ENCODE measurements at places on chromosomes 4 and X.

- DNase-seq: no peak
Measured at GRCh38 chrX:48908600-48908999, 2.8 kb downstream of the SLC35A2 start.

GRCh38 chr4:163380703-163381102 lies 37.0 kb downstream of the NPY5R start:
- DNase-seq: no peak

DNA sequence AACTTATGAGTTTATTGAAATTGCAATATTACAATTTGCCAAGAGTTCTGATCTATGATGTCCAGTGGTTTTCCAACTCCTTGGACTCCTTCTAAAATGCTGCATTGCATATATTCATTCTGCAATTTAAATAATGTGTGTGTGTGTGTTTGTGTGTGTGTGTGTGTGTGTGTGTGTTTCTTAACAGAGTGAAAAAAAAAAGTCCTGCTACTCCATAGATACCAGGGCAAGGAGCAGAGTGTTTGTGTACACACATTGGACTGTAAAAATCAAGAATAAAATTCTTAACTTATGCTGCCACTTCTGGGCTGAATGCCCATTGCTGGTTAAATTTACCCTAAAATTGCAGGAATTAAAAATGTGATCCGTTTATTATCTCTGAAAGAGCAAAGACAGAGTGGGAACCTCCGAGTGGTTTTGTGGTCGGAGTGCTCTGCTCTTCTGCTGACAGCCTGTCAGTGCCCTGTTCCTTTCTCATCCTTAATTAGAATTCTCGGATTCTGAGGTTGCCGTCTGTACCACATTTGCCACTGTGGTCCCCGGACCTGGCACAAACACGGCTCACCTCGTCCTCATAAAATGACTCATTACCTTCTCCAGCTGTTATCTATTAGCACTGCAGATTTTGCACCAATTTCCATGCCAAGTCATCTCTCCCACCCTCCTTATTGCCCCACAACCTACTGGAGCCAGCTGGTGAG lies 355.5 kb downstream of the KCNIP4 start:
- no peak for DNase-seq

DNA sequence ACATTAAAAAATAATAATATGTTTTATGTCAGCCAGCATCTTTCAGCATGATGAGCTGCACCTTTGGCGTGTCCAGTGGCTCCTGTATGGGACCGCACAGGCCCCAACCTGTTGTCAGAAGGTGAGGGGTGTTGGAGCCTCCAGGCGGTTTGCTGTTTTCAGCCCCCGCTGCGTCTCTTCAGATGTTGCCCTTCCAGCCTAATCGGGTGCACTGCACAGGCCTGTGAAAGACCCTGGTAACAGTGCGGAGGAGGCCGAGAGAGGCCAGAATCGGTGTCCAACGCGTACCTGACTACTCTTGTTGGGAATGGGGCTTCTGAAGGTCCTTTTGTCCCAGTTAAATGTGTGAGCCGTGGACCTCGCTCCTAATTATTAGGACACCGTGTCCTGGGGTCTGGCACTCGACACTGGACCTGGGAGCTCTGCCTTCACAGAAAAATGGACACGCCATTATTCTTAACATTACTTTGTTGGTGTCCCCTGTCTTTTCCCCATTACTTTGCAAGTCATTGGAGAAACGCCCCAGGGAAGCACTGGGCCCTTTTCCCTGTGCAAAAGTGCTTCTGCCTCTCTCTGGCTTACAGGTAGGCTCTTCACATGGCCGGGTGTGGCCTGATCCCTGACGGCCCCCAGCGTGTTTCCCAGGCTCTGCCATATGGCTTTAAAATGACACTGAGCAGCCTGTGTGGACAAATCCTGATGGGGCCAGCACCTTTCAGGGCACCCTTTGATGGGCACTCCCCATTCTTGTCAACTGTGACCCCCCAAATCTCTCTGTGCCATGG lies 51.2 kb downstream of the TBC1D14 start:
- no peak for DNase-seq

DNA sequence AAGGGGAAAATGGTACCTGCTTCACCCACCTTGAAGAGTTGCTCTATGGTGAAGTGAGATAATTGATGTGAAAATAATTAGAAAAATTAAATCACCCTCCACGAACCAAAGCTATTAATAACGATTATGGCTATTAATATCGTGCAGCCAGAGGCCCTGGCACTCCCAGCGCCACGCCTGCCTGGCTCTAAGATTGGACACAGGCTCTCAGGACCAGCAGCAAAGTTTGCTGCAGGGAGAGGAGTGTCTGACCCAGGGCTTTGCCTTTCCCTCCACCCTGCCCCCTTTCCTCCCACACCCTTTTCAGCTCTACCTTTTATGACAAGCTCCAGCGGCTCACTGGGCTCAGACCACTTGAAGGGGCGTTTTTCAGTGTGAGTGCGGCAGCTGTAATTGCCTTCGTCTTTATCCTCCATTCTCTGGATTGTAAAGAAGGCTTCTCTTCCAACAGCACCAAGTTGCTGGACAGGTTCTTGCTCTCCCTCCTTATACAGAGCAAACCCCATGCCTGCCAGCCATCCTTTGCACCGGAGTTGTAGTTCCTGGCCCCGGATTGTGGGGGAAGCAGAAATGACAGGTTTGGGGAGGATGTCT lies 11.5 kb downstream of the IGSF1 start:
- DNase-seq: no peak

DNA sequence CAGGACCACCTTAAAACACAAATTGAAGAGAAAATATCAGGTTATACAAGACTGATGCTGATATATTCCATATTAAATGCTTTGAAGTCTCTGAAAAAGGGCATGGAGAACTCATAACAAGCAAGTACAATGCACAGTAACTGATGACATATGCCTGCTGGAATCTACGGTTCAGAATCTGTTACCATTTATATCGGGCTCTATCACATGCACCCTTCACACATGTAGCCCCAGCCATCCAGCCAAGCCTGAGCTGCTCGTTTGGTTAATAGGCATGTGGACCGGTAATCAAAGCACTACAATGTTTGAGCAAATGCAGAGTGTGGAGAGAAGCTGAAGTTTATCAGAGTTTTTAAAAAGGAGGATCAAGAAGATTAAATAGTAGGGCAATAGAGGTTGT lies 11.8 kb downstream of the COMMD8 start:
- no peak for DNase-seq

- no peak for DNase-seq
Measured at GRCh38 chrX:7163146-7163677, 15.3 kb upstream of the PUDP start.

DNA sequence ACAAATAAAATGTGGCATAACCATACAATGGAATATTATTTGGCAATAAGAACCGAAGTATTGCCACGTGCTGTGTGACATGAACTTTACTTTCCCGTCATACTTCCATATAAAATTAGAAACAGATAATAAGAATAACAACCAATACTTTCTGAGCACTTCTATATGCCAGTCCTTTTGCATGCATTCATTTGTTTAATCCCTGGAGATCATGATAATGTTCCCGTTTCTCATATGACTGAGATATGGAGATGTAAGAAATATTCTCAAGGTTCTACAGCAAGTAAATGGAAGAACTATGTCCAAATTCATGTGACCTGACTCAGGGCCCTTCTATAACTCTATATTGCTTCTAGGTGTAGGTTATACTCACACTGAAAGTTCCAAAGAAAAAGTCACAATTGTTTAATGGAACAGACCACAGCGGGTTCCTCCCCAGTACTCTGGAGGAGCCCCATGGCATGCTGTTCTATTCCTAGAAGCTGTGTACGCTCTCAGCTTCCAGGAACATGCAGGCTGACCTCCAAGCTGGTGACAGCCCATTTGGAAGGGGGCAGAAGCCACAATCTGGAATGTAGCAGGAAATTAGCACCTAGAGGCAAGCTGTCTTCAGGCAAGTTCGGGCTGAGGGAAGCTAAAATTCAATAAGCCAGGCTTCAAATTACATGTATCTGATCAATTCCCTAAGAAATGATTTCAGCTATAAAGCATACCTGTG lies 31.5 kb downstream of the QDPR start:
- no peak for DNase-seq

DNA sequence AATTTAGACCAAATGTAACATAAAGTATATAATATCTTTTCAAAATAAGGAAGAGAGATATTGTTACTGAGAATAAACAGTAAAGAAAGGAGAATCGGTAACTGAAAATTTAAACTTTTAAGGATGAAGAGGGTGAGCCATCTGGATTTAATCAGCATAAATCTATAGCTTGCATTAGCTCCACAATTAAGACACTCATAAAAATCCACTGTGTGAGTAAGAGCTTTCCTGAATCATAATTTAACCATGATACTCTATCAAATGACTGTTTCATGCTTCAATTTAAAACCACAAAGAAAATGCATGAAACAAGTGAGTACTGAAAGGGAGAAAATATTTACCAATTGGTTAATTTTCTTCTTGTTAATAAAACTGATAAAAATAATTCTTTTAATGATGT lies 951.5 kb upstream of the SLIT2 start:
- no peak for DNase-seq

- no peak for DNase-seq
Measured at GRCh38 chr4:107760281-107760947, 40.4 kb upstream of the PAPSS1 start.

DNA sequence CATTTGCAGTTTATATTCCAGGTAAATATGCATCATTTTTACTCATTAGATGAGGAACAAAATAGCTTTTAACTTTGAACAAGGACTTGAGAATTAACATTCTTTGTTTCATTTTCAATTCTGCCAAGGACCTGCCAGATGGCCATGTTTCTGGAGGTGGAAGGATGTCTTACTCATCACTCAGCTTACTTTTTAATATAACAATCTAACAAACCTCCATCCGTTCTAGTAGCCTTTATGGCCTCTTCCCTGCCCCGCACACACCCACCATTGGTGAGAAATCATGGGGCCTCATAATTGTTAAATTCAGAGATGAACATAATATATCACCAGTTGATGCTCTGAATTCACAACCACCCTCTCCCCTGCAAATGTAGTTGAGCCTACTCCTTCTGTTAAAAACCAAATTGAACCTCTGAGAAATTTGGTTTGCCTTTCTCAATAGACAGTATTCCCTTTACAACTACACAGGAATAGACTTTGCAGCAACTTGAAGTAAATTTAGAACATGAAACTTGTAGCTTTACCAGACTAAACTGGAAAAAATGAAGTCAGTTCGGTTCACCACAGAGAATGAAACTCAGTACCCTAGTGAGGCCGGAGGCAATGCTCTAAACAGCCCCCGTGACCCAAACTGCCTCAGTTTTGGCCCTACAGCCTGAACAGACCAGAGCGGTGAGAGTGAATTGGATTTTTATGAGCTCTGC lies 50.1 kb upstream of the ACSL4 start:
- no peak for DNase-seq

- no peak for DNase-seq
Measured at GRCh38 chrX:97016106-97016505, 132.4 kb downstream of the RPA4 start.

DNA sequence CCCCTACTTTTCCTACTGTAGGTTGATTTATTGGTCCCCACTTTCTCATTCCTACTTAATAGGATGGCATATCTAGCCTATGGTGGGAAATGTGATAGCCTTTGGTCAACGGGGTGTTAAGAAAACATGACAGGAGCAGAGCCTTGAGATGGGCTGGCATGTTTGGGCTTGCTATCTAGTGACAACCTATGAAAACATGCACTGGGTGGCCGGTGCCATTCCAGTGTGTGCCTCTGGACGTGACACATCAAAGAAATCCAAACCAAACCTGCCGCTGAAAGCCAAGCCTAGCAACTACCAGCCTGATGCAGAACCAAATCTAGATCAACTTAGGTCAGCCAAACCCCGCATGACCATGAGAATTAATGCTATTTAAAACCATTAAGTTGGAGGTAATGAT lies 317.6 kb downstream of the DMD start:
- DNase-seq: no peak

- no peak for DNase-seq
Measured at GRCh38 chr4:31366041-31366440, 645.9 kb downstream of the PCDH7 start.

- no peak for DNase-seq
Measured at GRCh38 chrX:154890990-154891639, 5.0 kb downstream of the F8A1 start.

DNA sequence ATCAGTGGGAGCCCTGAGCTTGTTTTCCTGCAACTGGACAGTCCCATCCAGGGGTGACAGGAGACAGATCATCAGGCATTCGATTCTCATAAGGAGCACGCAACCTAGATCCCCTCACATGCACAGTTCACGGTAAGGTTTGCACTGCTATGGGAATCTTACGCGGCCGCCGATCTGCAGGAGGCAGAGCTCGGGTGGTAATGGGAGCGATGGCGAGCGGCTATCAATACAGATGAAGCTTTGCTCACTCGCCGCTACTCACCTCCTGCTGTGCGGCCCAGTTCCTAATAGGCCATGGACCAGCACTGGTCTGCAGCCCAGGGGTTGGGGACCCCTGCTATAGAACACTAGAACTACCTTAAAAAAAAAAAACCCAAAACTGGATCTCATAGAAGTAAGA lies 45.4 kb downstream of the ARSD start:
- no peak for DNase-seq

- peak; percentile 24 for DNase-seq
Measured at GRCh38 chrX:130916636-130917422, 13.8 kb upstream of the ENOX2 start.

DNA sequence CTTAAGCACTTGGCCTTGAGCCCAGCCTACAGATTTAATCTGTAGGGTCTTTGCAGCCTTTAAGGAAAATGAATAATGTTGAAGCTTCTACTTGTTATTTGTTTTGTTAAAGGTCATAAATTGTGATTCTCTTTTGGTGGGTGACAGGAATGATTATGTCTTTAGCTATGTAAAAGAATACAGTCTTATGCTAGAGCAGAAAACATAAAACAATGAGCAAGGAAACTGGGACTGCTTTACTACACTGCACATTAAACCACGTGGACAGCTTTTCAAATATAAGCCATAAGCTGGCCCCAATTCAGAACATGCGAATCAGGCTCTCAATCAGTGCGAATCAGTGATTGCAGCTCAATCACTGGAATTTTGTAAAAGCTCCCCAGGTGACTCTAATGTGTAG lies 40.9 kb upstream of the TBC1D19 start:
- DNase-seq: no peak

GRCh38 chr4:187158003-187158402 lies 434.3 kb upstream of the FAT1 start:
- DNase-seq: no peak

GRCh38 chrX:65581661-65582339 lies 47.2 kb upstream of the LAS1L start:
- DNase-seq: peak; percentile 26

- DNase-seq: no peak
Measured at GRCh38 chr4:126986828-126987227, 645.9 kb upstream of the INTU start.

DNA sequence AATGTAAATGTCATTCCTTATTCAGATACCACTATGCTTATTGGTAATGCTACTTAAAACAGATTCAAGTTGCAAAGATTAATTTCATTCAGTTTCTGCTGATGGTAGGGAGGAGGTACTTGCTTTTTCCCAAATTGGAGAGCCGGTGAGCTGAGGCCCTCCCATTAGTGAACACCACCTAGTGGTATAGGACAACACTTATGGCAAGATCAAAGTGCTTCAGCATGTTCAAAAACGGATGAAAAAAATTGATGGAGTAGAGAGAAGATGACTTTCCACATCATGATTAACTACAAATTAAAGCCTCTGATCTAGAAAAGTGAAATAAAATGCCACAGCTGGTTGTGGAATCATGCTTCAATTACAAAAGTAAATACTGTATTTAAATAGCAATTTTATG lies 112.9 kb downstream of the MBNL3 start:
- no peak for DNase-seq

- no peak for DNase-seq
Measured at GRCh38 chrX:18549643-18550042, 122.3 kb downstream of the RS1 start.

- DNase-seq: no peak
Measured at GRCh38 chr4:38466401-38466800, 197.6 kb upstream of the KLF3 start.

All from progenitor cell of endocrine pancreas (in vitro differentiated cells).